ENCODE measurements at places on chromosomes 2 and 18.

GRCh38 chr2:226320076-226320948 lies 479.3 kb downstream of the IRS1 start:
- DNase-seq, result no peak

GRCh38 chr18:43757273-43757672 lies 480.0 kb upstream of the SYT4 start:
- DNase-seq, result no peak

DNA sequence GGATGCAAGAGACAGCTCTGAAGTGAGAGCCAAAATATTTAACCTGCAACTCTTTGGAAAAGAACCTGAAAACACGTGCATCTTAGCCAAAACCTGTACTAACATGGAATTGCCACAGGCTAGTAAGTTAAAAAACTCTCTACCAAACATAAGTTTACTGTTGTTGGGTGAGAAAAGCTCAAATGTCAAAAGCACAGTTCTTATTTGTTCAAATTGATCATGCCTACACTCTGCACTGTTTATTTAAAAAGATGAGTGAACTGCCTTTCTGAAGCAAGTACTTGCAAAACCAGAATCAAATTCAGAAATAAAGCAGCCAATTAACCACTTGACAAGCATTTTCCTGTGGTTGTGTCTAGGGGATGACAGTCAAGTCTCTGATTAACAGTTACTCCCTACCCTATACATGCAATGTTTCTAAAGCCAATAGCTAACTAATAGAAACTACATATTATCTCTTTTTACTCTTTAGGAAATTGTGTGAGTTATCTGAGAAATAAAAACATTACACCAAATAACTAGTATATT lies 5.6 kb downstream of the IKZF2 start:
- DNase-seq, result no peak

DNA sequence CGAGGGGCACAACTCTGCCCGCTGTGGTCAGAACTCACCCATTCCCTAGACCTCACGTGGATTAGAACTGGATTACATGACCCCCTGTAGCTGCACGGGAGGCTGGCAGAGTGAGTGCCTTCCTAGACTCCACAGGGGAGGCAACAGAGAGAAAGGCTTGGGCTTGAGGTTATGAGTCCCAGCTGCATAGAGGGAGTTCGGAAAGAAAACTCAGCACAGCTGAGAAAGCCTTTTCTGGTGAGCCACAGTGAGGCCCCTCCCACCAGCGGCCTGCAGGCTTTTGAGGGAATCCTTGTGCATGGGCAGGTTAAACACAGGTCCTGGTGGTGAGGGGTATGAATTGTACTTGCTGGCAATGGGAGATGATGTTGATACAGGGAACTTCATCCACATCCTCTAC lies 217.3 kb downstream of the FHOD3 start:
- DNase-seq, result no peak

GRCh38 chr2:32558492-32558891 lies 69.4 kb upstream of the TTC27 start:
- DNase-seq, result no peak

DNA sequence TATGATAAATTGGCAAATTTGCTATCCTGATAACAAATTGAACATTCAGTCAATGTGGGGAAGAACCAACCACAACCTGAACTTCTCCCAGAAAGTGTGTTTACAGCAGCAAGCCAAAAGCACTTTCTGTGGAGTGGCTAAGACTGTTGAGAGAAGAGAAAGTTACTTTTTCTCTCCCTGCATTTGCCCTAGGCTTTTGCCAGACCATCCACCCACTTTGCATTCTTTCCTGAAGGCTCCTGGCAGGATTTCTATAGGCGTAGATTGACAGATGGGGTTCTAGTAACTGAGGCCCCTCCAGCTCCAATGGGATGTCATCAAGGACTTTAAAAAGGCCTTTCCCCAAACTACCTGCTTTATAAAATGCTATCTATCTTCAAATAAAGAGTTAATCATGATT lies 215.2 kb downstream of the GULP1 start:
- DNase-seq, result no peak

- no peak for DNase-seq
Measured at GRCh38 chr2:1813371-1813770, 69.1 kb upstream of the PXDN start.

GRCh38 chr2:151946899-151947812 lies 118.9 kb upstream of the ARL5A start:
- no peak for DNase-seq

DNA sequence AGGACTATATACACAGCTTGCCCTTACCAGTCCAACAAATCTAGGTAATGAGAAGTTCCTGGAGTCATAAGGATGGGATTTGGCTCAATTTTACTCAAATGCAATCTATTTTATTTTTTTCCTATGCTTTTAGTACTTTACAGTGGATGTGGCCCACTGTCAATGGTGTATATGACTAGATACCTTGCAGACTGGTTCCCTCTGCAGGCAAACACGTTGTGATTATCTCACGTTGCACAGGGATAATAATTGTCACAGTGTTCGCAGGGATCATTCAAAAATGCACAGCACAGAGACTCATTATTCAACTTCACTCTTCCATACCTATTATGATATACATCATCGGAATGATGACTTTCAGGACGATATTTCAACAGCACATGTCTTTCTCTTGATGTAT lies 359.7 kb downstream of the MBD2 start:
- DNase-seq, result no peak

- DNase-seq, result no peak
Measured at GRCh38 chr2:145253492-145253891, 733.6 kb upstream of the ZEB2 start.

DNA sequence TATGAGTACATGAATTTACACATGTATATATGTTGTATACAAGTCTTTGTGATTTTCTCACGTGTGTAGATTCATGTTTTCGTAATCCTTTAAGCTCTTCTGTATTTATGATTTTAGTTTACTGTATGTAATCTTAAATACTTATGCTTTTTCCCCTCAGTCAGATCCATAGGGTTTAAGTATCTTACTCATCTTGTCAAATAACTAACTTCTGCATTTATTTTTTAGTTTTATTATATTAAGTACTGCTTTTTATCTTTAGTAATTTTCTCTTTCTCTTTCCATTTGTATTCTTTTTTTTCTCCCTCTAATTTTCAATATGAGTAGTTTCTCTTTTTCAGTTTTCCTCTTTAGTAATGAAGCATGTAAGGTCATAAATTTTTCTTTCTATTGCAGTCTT lies 179.4 kb downstream of the LCLAT1 start:
- DNase-seq, result no peak

GRCh38 chr18:54742120-54742519 lies 86.2 kb upstream of the RAB27B start:
- no peak for DNase-seq

GRCh38 chr18:44716697-44717163 lies 36.0 kb downstream of the SETBP1 start:
- DNase-seq, result no peak

- no peak for DNase-seq
Measured at GRCh38 chr2:105882341-105882740, 137.6 kb downstream of the NCK2 start.

DNA sequence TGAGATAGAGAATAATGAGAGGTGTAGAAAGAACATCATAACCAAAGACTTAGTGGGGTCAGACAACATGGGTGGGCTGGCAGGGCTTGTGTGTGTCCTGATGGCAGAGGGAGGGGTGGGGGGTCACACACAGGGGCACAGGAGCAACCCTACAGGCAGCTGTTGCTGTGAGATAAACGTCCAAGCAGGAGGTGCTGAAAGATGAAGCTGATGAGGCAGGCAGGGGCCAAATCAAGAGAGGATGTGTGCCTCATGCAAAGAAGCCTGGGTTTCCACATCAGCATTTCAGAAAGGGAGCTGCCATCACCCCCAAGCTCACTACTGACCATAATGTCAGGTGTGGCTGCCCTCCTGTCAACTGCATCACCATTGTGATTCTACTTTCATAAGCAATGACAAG lies 16.0 kb upstream of the SKA1 start:
- no peak for DNase-seq

- no peak for DNase-seq
Measured at GRCh38 chr2:84844141-84844540, 36.7 kb downstream of the TRABD2A start.

DNA sequence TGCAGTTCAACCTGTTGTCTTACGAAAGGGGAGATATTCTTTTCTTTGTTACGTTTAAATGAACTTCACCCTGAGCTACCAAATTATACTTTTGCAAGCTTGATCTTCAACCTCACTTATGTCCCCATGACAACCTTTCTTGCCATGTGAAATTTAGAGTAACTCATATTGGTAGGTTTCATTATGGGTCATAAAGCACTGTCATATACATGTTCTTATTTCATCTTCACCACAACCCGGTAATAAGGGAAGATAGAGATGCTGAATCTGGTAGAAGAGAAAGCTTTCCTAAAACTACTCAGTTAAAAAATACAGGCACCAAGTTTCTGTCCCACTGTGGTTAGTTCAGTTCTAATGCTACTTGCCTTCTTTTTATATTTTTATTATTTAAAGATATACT lies 208.5 kb upstream of the NRP2 start:
- DNase-seq, result no peak

GRCh38 chr18:57957210-57957609 lies 86.8 kb upstream of the NEDD4L start:
- no peak for DNase-seq

GRCh38 chr2:123688231-123688940 lies 336.7 kb upstream of the CNTNAP5 start:
- no peak for DNase-seq

DNA sequence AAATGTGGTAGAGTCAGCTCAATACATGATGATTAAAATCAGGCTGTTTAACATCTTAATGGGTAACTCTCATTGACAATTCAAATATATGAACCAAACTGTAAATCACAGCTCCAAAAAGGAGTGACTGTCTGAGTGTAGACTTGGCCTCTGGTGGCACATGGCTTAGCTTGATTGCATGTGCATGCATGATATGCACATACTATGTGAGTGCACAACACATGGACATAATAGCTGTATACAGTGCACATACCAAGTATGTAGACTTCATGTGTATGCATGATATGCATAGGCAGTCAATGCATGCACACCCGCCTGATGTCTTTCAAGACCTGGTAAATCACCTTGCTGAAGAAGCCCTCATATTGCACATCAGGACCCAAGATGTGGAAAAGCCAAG lies 252.0 kb upstream of the SOX11 start:
- DNase-seq, result no peak

- no peak for DNase-seq
Measured at GRCh38 chr2:203737360-203737759, 30.9 kb downstream of the CD28 start.

- no peak for DNase-seq
Measured at GRCh38 chr2:63716146-63716545, 125.5 kb upstream of the UGP2 start.

GRCh38 chr2:178006710-178007109 lies 65.9 kb downstream of the PDE11A start:
- DNase-seq, result no peak

DNA sequence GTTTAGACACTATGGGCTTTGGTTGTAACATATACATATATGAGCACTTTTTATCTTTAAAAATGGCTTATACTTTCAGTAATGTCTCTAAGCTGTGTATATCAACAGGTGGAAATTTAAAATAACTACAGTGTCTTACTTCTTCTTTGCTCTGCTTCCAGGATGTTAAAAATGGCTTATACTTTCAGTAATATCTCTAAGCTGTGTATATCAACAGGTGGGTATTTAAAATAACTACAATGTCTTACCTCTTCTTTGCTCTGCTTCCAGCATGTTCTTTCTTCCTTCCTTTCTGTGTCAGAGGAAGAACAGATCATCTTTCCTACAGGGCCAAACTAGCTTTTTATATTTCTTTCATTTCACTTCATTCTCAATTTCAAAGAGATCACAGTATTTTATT lies 689.6 kb downstream of the EPHA4 start:
- no peak for DNase-seq

GRCh38 chr2:217875556-217876252 lies 127.1 kb downstream of the TNS1 start:
- no peak for DNase-seq

- no peak for DNase-seq
Measured at GRCh38 chr18:80000877-80001276, 12.5 kb upstream of the TXNL4A start.

GRCh38 chr2:165640247-165640929 lies 153.7 kb downstream of the GALNT3 start:
- no peak for DNase-seq

GRCh38 chr18:36460324-36460850 lies 162.9 kb downstream of the FHOD3 start:
- no peak for DNase-seq

DNA sequence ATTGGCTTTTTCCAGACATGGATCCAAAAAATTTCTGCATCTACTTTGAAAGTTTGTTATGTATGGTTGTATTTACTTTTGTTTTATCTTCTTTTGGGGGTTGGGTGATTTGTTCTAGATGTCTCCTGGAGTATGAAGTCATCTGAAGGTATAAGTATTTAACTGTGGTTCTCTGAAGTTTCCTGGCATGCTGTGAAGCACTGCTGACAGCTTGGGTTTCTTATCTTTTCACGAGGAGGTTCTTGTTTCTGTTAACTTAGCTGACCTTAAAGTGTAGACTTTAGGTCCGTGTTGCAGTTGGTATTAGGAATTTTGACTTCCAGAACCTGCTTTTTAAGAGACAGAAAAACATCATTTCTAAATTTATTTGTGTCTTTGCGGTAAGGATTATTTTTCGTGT lies 15.9 kb downstream of the GLS start:
- DNase-seq, result no peak

GRCh38 chr2:200943527-200944105 lies 19.8 kb downstream of the ORC2 start:
- no peak for DNase-seq

GRCh38 chr2:177396703-177397460 lies 4.3 kb downstream of the AGPS start:
- no peak for DNase-seq

- DNase-seq, result no peak
Measured at GRCh38 chr2:85868822-85869221, 20.0 kb downstream of the ST3GAL5 start.

- DNase-seq, result no peak
Measured at GRCh38 chr2:60445684-60446179, 107.7 kb downstream of the BCL11A start.

DNA sequence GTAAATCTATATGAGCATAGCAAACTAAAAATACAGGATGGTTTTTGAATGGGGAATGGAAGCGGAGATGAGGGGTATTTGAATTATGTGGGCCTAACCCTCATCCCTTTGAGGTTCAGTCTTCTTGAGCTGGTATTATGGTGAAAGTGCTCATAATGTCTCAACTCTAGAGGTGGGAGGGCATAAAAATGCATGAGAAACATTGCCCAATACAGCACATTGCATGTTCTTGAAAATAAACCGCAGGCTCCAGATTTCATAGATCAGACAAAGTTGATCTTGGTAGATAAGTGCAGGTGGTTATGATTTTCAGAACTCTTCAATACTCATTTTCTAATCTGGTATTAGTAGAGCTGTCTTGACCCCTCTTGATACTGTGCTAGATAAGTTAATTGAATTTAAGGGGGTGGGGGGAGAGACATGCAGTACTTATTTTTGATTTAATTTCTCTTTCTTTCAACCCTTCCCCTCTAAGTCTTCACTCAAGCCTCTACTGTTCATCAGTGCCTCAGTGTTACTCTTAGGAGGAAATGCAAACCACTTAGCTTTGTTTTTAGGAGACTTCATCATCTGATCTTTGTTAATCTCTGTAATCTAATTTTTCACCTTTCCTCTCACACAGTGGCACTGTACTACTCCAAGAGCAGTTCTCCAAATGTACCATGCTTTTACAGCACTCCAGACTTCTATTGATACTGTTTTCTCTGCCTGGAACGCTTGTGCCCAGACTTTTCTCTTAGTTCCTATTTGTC lies 22.2 kb downstream of the XRCC5 start:
- DNase-seq, result no peak

GRCh38 chr2:146031158-146031557 lies 1511.2 kb upstream of the ZEB2 start:
- no peak for DNase-seq

Measured in stimulated activated CD4-positive, alpha-beta T cell treated with anti-CD3 and anti-CD28 coated beads, TNF-alpha, amount 100 ng/mL, for 4 hours (primary cell).